ENCODE measurements at places on chromosomes 7 and 10.

- no peak for DNase-seq
These were observed 6.9 kb upstream of the ZNF138 start for GRCh38 chr7:64787295-64787694.

GRCh38 chr7:135714534-135715009 lies 13.4 kb downstream of the SLC13A4 start:
- no peak for DNase-seq

- DNase-seq, result no peak
These were observed 76.7 kb downstream of the MACC1 start for GRCh38 chr7:20140291-20141001.

- DNase-seq, result no peak
These were observed 220.9 kb upstream of the CDC14C start for GRCh38 chr7:48703466-48703865.

- peak; percentile 43 for DNase-seq
These were observed 50.3 kb downstream of the FAM53B start for GRCh38 chr10:124693801-124694416.

GRCh38 chr10:113493882-113494301 lies 59.0 kb upstream of the HABP2 start:
- DNase-seq, result no peak

GRCh38 chr7:24894429-24895221 lies 85.4 kb downstream of the OSBPL3 start:
- DNase-seq, result no peak

GRCh38 chr10:18204039-18204835 lies 64.0 kb downstream of the CACNB2 start:
- no peak for DNase-seq

GRCh38 chr10:64486149-64486548 lies 964.9 kb downstream of the REEP3 start:
- DNase-seq, result no peak

- DNase-seq, result no peak
These were observed 1.0 kb downstream of the SEPHS1 start for GRCh38 chr10:13347043-13347499.

DNA sequence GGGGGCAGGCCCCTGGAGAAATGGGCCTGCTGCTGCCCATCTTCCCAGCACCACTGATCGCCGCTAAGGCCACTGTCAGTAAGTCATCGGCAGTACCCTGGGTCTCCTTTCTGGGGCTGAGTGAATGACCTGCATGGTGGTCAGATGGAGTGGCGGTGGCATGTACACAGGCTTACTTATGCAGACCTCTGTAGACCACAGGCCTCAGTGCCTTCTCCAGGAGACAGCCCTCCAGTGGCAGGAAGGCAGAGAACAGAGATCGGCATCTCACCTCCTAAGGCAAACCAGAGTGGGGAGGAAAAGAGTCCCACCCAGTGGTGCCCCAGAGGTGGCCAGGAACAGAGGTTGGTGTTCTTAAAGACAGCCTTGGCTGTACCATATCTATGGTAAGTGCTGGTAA lies 22.8 kb upstream of the LRRC4 start:
- no peak for DNase-seq

GRCh38 chr10:81696609-81697388 lies 178.2 kb upstream of the NRG3 start:
- DNase-seq, result no peak

DNA sequence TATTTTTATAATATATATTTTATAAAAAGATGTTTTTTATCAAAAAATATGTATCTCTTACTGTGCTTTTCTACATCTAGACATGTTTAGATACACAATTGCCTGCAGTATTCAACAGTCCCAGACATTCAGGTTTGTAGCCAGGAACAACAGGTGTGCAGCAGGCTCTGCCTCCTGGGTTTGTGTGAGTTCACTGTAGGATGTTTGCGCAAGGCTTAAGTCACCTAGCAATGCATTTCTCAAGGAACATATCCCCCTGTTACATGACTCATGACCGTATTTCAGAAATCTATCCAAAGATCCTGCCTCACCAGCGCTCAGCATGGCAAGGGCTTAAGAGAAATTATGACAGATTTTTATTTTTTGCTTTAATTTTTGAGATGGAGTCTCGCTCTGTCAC lies 41.5 kb downstream of the PITRM1 start:
- no peak for DNase-seq

GRCh38 chr7:46850563-46851330 lies 731.2 kb downstream of the TNS3 start:
- DNase-seq, result no peak

DNA sequence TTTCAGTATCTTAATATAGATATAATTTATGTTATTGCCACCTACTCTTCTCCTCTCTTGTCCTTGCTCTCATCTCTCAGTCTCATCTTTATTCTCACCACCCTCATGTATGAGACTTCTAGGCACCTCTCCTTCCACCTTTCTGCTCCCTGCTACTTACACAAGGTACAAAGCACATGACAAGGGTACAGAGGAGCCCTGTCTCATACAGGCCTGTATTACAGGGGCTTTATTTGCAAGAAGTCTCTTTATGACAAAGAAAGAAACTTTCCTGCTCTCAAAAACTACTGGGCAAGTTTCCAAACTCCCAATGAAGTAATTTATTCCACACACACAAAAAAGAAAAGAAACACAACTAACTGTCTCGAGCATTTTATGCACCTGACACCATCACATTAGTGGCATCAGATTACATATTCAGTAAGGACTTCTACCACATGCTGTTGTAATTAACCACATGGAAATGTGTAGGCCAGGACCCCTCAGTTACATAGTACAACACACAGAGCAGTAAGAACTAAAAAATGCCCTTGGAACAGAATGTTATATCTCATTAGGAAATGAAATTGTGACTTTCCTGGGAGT lies 253.1 kb downstream of the FZD1 start:
- no peak for DNase-seq

DNA sequence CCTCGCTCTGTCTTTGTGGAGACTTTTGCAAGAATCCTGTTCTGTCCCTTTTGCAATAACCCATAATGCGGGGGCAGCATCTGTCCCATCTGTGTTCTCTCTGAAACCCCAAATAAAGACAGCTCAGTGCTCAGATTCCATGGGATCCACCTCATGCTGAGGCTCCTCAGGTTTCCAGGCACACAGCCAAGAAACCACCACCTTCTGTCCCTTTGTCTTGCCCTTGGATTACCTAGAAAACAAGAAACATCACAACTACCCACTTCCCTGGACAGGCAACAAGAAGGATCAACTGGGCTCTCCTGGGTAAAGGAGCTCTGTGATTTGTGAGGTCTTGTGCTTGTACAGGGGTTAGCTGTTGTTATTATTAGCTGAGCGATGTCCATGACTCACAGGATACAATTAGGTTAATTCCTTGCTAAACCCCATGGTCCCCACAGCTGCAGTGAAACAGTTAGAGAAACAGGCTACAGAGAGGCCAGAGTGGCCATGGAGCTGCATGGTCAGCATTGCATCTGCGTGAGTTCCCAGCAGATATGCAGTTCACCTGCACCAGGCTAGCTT lies 50.2 kb downstream of the CXCL12 start:
- DNase-seq, result no peak

DNA sequence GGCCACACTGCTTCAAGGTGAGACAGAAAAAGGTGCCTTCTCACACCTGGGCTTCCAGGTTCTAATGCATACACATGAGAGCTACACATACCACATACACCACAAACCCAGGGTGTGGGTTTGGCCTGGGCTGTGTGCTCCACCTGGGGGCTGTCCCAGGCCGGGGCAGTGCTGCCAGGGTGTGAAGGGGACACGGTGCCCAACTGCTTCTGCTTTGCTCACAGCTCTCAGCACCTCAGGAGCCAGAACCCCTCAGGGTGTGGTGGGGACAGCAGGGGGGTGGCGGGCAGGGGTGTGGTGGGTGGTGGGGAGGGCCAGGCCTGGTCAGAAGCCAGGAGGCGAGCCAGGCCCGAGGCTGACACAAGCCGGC lies 51.1 kb downstream of the TMEM209 start:
- no peak for DNase-seq

GRCh38 chr7:28037220-28038010 lies 143.2 kb downstream of the JAZF1 start:
- DNase-seq, result peak; percentile 28

- DNase-seq, result no peak
These were observed 27.4 kb upstream of the GNAI1 start for GRCh38 chr7:80107278-80107677.

DNA sequence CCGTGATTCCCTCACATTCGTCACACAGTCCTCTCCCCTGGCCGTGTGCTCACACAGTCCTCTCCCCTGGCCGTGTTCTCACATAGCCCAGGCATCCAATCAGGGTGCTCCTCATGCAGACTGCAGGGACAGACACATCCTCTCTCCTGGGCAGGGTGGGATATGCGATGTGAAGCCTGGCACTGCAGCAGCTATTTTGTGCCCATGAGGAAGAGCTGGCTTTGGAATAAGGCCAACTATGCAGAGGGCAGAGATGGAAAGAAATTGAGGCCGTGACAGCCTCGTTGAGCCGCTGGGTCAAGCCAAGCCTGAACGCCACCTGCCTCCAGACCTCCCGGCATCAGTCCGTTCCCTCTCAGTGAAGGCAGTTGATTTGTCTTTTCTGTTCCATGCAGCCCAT lies 35.8 kb downstream of the FOXL3 start:
- DNase-seq, result no peak

DNA sequence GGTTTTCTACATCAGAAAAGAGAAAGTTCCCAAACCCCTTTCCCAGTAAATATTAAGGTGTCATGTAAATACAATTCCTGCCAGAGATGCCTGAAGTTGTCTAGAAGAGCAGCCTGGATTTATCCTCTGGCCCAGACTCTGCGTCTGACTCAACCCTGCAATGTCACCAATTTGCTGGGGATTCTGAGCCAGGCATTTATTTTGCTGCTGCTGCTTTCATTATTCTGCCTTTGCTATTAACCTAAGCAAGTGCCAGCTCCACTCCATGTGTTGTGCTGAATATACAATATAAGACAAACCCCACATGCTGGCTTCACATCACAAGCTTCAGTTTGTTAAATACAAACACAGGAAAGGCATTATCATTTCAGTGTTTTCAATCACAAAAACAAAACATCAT lies 59.1 kb downstream of the ELAPOR2 start:
- no peak for DNase-seq

DNA sequence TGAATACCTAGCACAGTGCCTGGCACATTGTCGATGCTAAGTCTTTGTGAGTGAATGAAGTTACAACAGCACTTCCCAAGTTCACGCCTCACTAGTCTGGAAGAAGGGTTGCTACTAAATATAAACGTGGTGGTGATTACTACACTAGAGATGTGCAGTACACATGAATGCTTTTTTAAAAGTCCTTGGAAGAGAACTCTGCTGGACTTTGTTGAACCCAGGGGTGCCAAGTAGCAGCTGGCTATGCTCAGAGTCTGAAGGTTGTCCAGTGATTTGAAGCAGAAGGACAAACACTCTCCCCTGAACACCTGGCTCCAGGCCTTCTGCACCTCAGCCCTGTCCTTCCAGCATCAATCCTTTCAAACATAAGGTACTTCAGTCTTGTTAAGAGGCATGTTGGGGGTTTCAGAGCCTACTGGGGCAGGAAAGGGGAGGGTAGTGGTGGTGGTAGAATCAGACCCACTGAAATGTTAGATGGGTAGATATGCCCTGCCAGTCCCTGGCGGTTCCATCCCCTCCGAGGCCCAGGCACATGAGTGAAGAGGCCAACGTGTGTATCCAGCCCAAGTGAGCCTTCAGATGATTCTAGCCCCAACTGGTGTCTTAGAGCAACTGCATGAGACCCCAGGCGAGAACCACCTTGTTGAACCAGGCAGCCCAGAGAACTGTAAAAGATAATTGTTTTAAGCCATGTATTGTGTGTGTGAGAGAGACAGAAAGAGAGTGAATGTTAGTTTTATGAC lies 94.4 kb downstream of the TAX1BP1 start:
- no peak for DNase-seq

GRCh38 chr7:133807624-133808492 lies 319.3 kb upstream of the LRGUK start:
- DNase-seq, result no peak

DNA sequence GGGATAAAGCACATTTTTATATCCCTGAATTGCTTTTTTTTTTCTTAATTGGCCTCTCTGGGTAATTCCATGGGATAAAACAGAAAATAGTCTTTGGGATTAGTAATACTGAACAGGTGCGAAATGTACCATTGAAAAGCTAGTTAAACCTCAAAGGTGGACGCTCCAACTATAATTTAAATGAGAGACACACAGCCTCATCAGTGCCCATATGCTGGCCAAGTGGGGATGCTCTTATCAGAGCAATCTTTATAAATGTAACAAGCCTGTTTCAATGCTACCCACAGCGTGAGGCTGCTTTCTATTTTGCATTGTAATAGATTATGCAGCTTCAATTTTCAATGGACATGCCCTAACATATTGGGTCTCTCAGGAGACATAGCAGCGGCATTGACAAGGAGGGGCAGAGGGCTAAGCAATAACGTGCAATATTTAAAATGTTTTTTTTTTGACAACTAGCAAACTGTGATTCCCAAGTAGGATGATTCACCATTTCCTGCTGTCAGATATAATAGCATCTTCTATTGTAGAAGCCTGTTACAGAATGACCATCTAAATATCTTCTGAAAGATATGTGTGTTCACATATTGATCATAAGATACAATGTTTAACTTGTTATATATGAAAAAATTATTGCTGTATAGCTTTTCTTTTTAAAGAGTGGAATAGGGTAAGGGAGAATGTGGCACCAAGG lies 91.3 kb upstream of the BET1 start:
- no peak for DNase-seq
